ENCODE measurements at places on chromosomes 11 and 22.

- DNase-seq = no peak
These were observed 57.8 kb upstream of the TENM4 start for GRCh38 chr11:79498667-79499066.

DNA sequence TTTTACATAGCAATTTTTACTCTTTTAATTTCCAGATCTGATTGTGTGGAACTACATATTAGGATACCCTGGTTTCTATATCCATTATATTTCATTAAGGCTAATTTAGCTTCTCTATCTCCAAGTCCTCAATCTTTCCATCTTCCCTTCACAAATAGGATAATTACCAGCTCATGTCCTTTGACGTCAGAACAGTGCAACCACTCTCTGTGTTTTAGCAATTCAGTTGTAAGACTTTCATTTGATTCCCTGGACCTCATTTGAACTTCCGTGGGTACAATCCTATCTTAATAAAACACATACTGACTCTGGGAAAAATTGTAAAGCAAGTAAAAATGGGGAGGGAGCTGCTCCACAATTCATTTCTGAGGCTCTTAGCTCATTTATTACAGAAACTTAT, 52.8 kb downstream of the FAM76B start:
- no peak for DNase-seq

DNA sequence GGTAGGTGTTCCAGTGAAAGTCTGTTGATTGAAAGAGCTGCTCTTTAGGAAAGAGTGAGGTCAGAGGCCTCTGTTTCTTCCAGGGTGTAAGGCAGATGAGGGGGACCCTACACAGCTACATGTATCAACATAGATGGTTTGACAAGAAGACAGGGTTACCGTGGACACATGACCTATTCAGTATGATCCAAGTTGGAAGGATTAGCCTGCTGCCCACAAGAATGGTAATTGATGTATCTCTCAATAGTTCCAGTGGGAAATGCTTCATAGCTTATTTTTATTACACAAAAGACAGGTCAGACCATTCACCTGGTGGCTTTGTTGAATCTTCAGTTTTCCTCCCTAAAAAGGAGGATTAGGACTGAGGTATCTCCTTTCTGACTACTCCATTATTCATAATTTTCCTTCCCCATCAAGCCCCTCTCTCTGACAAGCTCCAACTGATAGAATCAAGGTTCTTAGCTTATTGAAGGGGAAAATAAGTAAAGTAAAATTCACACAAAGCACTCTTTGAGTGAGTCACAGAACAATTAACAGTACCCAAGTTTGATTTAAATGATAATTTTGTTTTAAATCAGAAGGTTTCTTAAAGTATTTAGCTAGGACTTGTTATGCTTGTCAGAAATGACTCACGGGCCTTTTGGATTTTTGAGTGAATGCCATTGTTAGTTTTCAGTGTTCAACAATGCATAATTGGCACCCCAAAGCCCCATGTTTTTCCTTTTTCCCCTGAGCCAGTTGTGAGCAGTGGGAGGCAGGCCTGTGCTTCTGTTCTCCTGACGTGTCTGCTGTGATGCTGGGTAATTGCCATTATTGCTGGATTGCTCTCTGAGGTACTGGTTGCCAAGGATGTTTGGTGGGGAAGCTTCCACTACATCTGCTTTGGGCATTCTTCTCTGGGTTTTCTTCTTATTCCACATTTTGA, 373.2 kb downstream of the DDX10 start:
- no peak for DNase-seq

- no peak for DNase-seq
These were observed 119.2 kb upstream of the TMEM45B start for GRCh38 chr11:129696309-129696989.

GRCh38 chr11:103349595-103349994, 240.4 kb downstream of the DYNC2H1 start:
- no peak for DNase-seq

- DNase-seq = peak; percentile 33
These were observed 6.0 kb upstream of the PNPLA5 start for GRCh38 chr22:43897751-43898261.

- DNase-seq = peak; percentile 57
These were observed 3.6 kb downstream of the CD44 start for GRCh38 chr11:35142481-35143075.

- DNase-seq = no peak
These were observed 87.8 kb upstream of the CARD18 start for GRCh38 chr11:105227363-105227762.

- DNase-seq = no peak
These were observed 136.1 kb downstream of the EHF start for GRCh38 chr11:34757026-34757451.

- DNase-seq = no peak
These were observed 1.7 kb upstream of the JAM3 start for GRCh38 chr11:134066943-134067885.

GRCh38 chr22:50688448-50688847, 15.8 kb downstream of the SHANK3 start:
- DNase-seq = no peak

- no peak for DNase-seq
These were observed 15.2 kb downstream of the UFD1 start for GRCh38 chr22:19463491-19464469.

DNA sequence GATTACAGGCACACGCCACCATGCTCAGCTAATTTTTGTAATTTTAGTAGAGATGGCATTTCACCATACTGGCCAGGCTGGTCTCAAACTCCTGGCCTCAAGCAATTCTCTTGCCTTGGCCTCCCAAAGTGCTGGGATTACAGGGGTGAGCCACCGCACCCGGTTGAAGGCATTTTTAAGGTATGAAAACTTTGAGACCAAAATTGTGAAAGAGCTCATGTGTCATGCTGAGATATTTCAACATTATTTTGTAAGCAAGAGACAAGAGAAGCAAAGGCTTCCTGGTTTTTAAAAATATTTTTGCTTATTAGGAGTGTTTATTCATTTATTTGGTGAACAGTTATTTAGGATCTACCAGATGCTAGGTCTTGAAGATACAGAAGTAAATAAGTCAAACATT, 6.8 kb downstream of the NHERF4 start:
- DNase-seq = no peak

DNA sequence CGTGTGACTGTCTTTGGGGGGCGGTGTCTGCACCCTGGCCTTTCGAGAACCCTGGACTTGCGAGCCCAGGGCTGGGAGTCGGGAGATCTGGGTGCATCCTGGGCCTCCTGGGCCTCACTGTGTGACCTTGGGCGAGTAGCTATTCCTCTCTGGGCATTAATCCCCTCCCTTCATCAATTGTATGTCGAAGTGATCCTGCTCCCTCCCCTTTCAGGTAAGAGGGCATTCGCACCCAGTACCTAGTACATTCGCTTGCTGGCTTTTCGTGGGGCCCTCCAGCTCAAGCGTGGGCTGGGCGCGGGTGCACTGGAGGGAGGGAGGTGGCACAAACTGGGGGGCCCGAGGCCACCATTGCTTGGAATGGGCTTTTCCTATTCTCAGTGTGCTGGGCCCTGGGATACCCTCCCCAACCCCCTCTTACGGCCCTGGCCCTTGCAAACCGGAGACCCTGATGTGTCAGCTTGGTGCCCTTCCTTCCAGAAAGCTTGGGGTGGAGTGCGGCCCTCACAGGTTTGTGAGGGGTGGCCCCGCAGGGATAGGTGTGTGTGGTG, 530 bp downstream of the USP35 start:
- no peak for DNase-seq

DNA sequence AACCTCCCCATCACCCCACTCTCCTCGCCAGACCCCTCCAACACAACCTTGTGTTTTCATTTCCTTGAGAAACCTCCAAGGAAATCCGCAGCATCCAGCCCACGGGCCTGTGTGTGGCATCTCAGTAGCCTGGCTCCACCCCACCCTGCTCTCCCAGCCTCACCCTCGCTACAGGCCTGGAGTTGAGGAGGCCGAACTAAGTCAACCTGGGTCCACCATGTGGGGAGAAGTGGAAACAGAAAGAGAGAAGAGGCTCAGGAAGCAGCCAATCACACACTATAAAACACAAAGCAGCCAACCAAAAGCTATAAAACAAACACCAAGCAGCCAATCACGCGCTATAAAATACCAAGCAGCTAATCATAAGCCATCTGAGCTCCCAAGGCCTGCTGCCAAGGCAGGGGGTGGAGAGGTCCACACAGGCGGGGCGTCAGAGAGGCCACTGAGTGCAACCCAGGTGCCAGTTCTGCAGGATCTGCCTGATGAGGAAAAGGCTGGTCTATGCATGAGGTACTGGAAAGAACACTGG, 72.0 kb downstream of the MICAL3 start:
- no peak for DNase-seq

DNA sequence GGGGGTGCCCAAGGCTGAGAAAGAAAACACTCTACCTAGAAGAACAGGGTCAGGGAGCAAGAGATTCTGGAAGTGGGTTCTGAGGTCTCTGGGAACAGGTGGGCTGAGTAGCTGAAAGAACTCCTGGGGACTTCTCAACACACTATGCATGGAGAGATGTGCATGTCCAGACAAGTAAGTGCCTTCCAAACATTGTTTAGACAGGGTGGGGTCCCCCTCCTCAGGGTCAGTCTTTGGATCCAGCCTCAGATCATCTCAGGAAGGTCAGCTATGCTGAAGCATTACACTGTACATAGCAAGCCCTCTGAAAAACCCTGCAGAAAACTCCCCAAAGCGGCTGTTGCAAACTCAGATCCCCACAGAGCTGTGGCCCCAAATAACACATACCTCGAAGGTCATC, 53.9 kb upstream of the SCUBE2 start:
- DNase-seq = no peak

GRCh38 chr11:119384332-119384731, 2.8 kb upstream of the USP2 start:
- no peak for DNase-seq

GRCh38 chr11:22688914-22689313, 22.5 kb downstream of the GAS2 start:
- no peak for DNase-seq

DNA sequence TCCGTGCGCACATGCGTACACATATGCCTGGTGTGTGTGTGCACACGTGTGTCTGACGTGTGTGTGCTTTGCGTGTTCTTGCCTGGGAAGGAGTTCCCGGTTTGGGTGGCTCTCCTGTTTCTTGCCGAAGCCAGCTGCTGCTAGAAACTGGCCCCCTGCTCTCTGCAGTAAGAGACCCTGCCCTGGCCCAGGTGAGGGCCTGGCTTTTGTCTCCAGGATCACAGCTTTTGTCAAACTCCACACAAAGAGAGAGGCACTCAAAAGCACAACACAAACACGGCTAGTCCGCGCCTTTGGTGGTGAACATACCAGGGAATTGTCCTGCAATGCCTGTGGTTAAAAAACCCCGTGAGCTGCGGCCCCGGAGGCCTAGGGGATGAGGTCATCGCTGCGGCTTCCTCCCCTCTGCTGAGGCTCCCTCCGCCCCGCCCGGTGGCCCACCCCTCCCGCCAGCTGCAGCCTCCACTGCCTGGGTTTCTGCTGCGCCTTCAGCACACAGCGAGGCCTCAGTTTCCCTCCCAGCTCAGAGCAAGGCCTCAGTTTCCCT, 88.9 kb downstream of the KCNQ1 start:
- peak; percentile 9 for DNase-seq

DNA sequence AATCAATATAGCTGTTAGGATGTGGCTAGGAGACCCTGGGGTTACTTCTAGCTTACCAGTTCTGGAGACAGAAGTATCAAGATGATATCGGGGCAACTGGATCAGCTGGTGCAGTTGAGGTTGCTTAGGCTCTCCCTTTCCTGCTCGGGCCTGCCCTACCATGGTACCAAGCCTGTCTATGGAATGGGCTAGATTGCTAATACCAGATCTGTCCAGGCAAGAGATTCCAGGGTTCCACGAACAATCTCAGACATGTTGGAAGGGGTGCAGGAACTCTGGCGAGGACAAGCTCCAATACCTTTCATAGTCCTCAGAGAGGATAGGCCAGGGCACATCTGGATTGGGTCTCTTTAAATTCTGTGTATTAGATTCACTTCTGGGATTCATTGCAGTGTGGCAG, 53.8 kb downstream of the ADM start:
- no peak for DNase-seq

DNA sequence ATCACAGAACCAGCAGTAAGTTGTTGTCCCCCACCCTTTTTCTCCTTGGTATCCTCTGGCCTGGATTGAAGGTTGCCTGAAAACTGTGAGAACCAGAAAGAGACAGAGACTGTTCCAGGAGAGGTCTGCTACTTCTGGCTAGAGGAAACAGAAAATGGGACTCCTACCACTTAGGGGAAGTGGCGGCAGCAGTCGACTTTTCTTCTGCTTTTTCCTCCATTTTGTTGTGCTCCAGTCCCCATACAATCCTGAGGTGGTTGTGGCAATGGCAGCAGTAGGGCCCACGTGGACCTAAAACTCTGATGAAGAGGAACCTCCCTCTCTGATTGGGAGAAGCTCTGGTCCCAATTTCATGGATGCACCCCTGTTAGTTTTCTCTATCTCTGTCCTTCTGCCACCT, 76.0 kb upstream of the SORL1 start:
- no peak for DNase-seq

DNA sequence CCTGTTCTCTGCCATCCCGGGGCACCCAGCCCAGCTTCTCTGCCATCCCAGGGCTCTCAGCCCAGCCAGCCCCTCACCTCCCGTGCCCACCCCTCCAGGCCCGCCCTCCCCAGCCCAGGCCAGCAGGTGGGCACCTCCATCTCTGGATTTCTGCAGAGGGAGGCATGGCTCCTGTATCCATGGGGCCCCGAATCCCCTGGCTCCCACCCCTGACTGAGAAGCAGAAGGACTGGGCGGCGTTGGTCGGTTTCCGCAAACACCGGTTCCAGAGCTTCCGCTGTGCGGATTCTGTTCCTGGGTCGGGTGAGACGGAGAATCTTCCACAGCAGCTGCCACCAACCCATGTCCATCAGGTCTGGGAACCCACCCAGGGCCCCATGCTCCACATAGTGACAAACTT, 240.3 kb downstream of the BRD1 start:
- no peak for DNase-seq

GRCh38 chr11:15826826-15827225, 529.5 kb downstream of the SOX6 start:
- DNase-seq = peak; percentile 26

DNA sequence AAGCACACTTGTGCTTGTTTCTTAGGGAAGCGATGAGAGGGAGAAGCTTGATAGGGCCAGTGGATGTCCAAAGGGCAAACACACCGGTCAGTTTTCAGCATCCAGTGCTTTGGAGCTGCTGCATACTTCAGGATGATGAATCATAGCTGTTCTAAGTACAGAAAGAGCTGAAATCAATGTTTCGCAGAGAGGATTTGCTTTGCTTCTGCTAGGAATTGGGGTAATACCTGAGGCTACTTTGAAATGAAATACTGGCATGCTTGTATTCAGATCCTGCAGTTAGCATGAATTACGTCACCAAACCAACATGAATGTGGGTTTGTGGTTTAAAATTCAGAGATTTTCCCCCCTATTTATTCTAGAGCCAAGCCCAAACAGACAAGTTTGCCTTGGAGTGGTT, 41.7 kb upstream of the SC5D start:
- no peak for DNase-seq

GRCh38 chr22:44702479-44703198, 635 bp downstream of the PRR5 start:
- DNase-seq = peak; percentile 17

Measured in activated CD4-positive, alpha-beta T cell treated with anti-CD3 and anti-CD28 coated beads, Interleukin-2, Interleukin-6, amounts not matched to agents 100 ng/mL and 50 ng/mL, durations not matched to agents 16 hours and 8 hours (primary cell).